ENCODE measurements at places on chromosomes 3 and 15. TPM values are rescaled to one million over a fixed set of nuclear protein-coding genes. Genes with fewer than 3 reads are reported as not detected.

TMCO5A gene
- total RNA-seq: not detected

FANCD2OS gene
- total RNA-seq: not detected

TRIM42 gene
- not detected for total RNA-seq

SNX33 gene
- 12.7 TPM for total RNA-seq

HRH1 gene
- total RNA-seq: 13.1 TPM

MYL3 gene
- not detected for total RNA-seq

STAB1 gene
- total RNA-seq: not detected

AKAP13 gene
- total RNA-seq: 46.9 TPM

BNC1 gene
- total RNA-seq: 0.54 TPM

LRRC31 gene
- not detected for total RNA-seq

GRK7 gene
- not detected for total RNA-seq

FRG2C gene
- total RNA-seq: not detected

SCAANT1 gene
- not detected for total RNA-seq

CSTA gene
- not detected for total RNA-seq

GOLGA6L9 gene
- 1.1 TPM for total RNA-seq

SLC51A gene
- total RNA-seq: not detected

CFAP100 gene
- total RNA-seq: not detected

SPINK8 gene
- not detected for total RNA-seq

SNTN gene
- not detected for total RNA-seq
